ENCODE measurements at places on chromosomes 1 and 21.

DNA sequence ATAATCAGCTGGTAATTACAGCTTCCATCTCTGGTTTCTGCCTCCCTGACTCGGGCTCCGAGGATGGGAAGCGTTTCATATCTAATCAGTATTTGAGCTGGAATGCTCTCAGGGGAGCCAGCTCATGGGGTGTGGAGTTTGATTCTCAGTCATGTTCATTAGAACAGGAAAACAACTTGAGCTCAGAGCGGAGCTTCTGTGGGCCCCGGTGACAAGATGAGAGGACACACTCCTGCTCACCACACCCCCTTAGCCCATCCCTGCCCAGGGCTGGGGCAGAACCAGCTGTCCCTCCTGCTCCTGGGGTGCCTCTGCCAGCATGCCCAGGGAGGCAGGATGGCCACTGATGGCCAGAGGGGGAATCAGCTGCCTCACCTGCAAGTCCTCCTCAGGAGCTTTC lies 726.0 kb downstream of the PTPRU start:
- DNase-seq = no peak

DNA sequence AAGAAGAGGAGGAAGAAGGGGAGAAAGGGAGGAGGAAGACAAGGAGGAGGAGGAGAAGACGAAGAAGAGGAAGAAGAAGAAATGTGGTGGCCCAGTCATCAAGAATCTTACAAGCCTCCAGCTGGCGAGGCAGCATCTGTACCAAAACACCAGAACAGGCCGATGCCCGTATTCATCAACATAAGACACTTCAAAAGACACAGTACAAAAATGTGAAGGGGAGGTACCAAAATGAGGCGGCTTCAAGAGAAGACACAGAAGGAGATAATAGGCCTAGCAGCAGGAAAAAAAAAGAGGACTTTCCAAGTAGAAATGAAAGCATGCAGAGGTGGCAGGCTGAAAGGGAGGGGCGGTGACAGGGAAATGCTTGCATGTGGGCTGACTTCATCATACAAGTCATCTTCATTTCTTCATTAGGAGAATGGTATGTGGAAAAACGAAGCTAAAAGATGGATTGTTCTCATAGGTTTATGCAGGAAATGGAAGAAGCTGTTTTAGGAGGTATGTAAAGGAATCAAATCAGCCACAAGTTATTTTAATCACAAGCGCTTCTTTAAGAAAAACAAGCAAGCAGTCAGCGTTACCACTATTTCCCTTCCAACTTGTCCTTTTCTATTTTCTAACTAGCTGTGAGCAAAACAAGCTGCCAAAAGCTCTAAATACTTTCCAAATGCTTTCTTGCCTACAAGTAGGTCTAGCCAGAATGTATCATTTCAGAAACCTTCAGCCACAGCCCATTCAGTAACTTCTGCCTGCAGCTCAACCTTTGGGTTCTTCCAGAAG lies 192.3 kb downstream of the SLC45A1 start:
- no peak for DNase-seq

DNA sequence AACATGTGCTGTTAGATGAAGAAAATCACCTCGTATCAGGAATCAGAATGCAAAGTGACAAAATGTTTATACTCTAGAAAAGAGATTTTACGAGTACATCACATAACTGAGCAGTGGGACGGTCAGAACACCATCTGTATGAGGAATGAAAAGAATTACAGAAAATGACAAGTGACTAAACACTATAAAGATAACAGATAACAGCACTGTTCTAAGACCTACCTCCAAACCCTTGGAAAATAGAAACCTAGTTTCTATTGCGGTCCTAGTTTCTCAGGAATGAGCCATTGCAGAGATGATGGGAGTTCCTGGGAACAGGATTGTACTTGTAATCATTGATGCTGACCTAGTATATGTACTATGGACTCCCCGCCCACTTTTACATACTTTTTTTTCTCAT lies 839.4 kb upstream of the ADAMTS5 start:
- no peak for DNase-seq

- no peak for DNase-seq
These were observed 1.3 kb upstream of the MYOC start for GRCh38 chr1:171653796-171654195.

GRCh38 chr1:68542586-68542985 lies 45.7 kb upstream of the DEPDC1 start:
- no peak for DNase-seq

GRCh38 chr1:15146971-15147376 lies 6.6 kb upstream of the TMEM51 start:
- DNase-seq = no peak

GRCh38 chr1:212698467-212699103 lies 1.1 kb downstream of the BATF3 start:
- no peak for DNase-seq

- DNase-seq = no peak
These were observed 141.8 kb downstream of the TTLL7 start for GRCh38 chr1:83857103-83857502.
